Motor neuron (in vitro differentiated cells): ENCODE measurements at places on chromosomes 3 and 15. TPM values are rescaled to one million over a fixed set of nuclear protein-coding genes. Genes with fewer than 3 reads are reported as not detected.

DNA sequence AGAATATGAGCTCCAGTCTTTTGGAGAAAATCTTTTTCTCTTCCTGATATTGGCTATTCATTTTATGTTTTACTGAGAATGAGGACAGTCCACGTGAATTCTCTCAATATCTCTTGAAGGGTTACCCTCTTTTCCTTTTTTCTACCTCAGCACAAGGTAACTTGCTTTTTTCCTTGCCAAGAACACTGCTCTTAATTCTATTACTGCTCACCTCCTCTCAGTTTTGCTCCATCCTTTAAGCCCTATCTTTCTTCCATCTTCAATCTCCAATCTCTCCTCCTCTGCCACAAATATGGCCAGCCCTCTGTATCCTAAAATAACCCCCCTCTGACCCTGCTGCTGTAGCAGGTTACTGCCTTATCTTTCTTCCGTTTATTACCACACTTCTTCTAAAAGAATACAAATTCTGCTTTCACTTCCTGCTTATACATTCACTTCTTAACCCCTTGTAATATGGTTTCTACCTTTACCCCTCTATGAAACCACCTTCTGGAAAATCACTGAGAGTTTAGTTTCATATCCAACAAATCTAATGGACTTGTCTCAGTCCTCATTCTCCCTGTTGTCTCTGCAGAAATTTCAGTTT, 89.0 kb downstream of the NFKBIZ start:
- ATAC-seq = no peak

DNA sequence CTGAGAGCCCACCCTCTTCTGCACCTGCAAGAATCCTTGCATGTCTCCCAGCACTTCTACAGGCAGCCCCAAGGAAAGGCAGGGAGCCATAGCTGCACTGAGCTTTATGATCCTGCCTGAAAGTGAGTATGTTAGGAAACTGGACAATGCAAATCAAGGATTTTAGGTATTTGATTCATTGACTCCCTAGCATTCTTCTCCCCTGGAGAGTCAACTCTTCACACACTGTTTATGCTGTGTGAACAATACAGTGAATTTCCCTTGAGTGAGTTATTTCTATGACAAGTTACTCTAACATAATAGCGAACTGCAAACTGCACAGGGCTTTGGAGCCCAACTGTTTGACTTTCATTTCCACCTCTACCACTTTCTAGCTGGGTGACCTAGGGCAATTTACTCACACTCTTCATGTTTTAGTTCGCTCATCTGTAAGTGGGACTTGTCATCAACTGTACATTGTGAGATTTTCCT, 96.0 kb upstream of the PHLDB2 start:
- no peak for ATAC-seq

DNA sequence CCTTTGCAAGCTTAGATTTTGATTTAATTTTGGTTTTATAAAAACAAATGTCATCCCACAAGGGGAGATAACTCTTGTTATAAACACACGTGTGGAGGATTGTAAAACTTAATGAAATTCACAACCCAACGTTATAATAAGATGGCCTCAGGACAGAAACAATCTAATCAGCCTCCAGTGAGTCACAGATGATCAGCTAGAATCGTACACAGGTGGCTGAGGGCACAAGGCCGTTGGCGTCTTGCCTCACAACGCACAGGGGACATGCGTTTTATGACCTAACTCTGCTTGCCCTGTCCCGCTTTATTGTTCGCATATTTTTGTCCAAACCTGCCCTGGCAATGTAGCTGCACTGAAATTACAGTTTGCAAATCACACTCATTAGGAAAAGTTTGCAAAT, 121.9 kb upstream of the PDZRN3 start:
- no peak for ATAC-seq

GRCh38 chr3:143506190-143506589, 342.1 kb downstream of the SLC9A9 start:
- no peak for ATAC-seq

DNA sequence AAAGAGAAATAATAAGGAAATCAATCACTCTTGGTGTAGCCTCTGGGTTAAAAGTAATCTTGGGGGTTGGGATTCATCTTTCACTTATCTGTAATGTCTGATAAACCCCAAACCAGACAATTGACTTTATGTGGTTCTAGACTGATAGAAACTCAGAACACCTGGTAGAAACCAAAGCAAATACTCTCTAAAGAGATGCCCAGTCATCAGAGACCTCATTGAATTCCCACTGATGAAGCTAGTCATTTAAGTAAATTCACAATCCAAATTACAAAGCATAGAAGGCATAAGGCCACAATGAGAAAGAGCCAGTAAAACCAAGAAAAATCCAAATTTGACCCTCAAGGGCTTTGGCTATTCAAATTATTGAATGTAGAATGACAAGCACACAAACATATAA, 250.6 kb downstream of the MBNL1 start:
- ATAC-seq = no peak

LNP1 gene
- 12.5 and 15.0 TPM in 2 replicates for total RNA-seq

ROPN1B gene
- 0.54 TPM in 1 of 2 replicates, not detected in the other for total RNA-seq
